Mononuclear cell (primary cell): ENCODE measurements at places on chromosomes 16 and 17. TPM values are rescaled to one million over a fixed set of nuclear protein-coding genes. Genes with fewer than 3 reads are reported as not detected.

LPO gene
- total RNA-seq = not detected

SLC16A6 gene
- total RNA-seq = 35.9 TPM

MT1X gene
- total RNA-seq = 28.8 TPM

ADGRG3 gene
- 1.7 TPM for total RNA-seq

FAM117A gene
- 15.7 TPM for total RNA-seq

SPN gene
- 29.7 TPM for total RNA-seq

GHDC gene
- total RNA-seq = 9.9 TPM

FN3KRP gene
- total RNA-seq = 7.2 TPM

CHST5 gene
- total RNA-seq = under 0.01 TPM

PDILT gene
- not detected for total RNA-seq

KIF2B gene
- not detected for total RNA-seq

MIEF2 gene
- 5.9 TPM for total RNA-seq

SULT1A2 gene
- total RNA-seq = 1.6 TPM

CAMKK1 gene
- total RNA-seq = 5.4 TPM

PPY gene
- total RNA-seq = not detected

KDM6B gene
- 88.1 TPM for total RNA-seq

YBX2 gene
- not detected for total RNA-seq

KRTAP4-5 gene
- total RNA-seq = not detected

KRTAP3-1 gene
- total RNA-seq = not detected

TBC1D3 gene
- total RNA-seq = not detected

FBXW10 gene
- not detected for total RNA-seq

ETV4 gene
- not detected for total RNA-seq

AOC2 gene
- 1.5 TPM for total RNA-seq

SMG6 gene
- 21.8 TPM for total RNA-seq

SSTR5 gene
- not detected for total RNA-seq

NPW gene
- total RNA-seq = not detected
